ENCODE measurements at places on chromosomes 4 and X.

GRCh38 chr4:39841894-39842293 lies 135.8 kb downstream of the PDS5A start:
- no peak for DNase-seq

- no peak for DNase-seq
These were observed 44.6 kb upstream of the SETD7 start for GRCh38 chr4:139600662-139601061.

GRCh38 chrX:499870-500364 lies 113.2 kb upstream of the PPP2R3B start:
- no peak for DNase-seq

- no peak for DNase-seq
These were observed 77.4 kb upstream of the CPEB2 start for GRCh38 chr4:14924812-14925344.

DNA sequence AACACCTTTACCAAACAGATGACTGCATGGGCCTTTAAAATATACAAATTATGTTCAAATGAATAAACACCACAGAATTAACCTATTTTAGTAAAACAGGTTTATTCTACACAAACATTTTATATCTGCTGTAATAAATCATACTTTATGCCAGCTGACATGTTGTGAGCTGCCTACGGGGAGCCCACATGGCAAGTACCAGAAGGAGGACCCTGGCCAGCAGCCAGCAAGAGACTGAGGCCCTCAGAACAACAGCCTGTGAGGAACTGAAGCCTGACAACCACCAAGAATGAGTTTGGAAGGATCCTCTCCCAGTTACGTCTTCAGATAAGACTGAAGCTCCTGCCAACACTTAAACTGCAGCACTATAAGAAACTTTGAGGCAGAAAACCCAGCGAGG lies 377.0 kb downstream of the PDGFC start:
- peak; percentile 26 for DNase-seq

DNA sequence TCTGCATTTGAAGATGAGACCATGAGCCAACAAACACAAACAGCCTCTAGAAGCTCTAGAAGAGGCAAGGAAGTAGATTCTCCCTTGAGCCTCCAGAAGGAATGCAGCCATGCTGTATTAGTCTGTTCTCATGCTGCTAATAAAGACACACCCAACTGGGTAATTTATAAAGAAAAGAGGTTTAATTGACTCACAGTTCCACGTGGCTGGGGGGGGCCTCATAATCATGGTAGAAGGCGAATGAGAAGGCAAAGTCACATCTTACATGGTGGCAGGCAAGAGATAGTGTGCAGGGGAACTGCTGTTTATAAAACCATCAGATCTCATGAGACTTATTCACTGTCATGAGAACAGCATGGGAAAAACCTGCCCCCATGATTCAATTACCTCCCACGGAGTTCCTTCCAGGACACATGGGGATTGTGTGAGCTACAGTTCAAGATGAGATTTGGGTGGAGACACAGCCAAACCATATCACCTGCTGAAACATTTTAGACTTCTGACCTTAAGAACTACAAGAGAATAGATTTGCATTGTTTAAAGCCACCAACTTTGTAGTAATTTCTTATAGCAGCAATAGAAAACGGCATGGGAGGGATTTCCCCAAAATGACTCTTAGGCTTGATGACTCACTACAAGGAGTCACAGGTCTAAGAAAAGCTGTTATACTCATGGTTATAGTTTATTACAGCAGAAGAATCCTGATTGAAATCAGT lies 284.4 kb upstream of the SFRP2 start:
- DNase-seq, result no peak

DNA sequence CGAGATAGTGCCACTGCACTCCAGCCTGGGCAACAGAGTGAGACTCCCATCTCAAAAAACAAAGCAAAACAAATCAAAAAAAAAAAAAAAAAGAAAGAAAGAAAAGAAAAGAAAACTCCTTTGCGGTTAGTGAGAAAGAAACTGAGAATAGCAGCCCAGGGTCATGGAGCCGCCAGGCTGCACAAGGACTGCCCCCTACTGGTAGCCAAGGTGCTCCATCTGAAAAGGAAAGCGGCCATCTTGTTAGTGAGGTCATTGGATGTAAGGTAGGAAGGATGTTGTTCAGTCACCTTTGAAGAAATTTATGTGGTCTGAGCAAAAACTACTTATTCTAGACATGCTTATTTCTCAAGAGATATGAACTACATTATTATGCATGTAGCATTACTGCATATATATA lies 660.6 kb upstream of the TENM3 start:
- no peak for DNase-seq

GRCh38 chr4:27692868-27693634 lies 832.4 kb downstream of the STIM2 start:
- DNase-seq, result no peak

GRCh38 chrX:151287954-151288353 lies 109.1 kb upstream of the VMA21 start:
- DNase-seq, result peak; percentile 19

GRCh38 chr4:111269439-111269838 lies 646.6 kb upstream of the PITX2 start:
- DNase-seq, result no peak

- no peak for DNase-seq
These were observed 22.5 kb upstream of the GPR34 start for GRCh38 chrX:41666251-41666650.

DNA sequence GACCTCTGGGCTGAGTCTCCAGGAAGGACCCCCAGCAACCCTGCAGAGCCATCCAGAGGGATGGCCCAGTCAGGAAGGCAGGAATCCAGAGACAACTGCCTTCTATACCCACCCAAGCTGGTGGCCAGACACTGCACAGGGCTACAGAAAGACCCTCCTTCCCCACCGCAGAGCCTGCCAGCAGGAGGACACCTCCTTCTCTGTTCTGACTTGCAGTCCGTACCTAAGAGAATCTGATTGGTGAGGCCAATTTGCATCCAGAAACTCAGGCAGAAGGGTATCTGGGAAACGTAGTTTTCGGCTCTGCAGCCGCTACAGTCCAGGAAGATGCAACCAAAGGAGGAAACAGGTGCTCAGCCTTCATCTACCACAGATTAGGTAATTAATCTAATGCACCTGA lies 155.4 kb upstream of the FRG1 start:
- no peak for DNase-seq

- no peak for DNase-seq
These were observed 3.1 kb upstream of the TCEANC start for GRCh38 chrX:13649838-13650237.

GRCh38 chr4:133147921-133148689 lies 989 bp upstream of the PCDH10 start:
- no peak for DNase-seq

DNA sequence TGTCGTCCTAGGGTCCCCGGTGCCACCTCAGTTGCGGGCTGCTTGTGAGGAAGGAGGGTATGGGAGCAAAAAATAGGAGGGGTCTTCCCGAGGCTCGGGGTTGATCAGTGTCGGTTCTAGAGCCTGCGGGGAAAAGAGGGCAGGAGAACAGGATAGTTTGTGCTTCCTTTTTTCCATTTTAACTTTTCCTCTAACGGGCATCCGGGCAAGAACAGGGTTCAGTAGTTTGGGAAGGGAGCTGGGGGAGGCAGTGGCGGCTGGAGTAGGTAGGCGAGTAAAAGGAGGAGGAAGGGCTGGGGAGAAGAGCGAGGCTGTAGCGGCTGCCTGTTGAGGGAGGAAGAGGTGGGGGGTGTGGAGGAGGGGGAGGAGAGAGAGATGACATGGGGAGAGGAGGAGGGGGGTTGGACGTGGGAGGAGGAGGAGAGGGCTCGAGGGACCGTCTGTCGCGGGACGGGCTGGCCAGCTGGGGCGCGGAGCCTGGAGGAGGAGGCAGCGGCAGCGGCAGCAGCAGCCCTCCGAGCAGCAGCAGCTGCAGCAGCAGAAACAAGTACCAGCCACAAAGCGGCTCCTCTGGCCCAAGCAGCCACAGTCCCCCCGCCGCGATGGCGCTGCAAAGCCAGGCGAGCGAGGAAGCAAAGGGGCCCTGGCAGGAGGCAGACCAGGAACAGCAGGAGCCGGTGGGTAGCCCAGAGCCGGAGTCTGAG lies at the start of gene SLC16A2:
TSS of gene SLC16A2 (plus strand) at position 458 of the 704 bp plus-strand sequence. CDS start at position 603, 145 bp downstream.
- no peak for DNase-seq

GRCh38 chr4:1166509-1167243 lies 5.7 kb downstream of the SPON2 start:
- no peak for DNase-seq

GRCh38 chrX:137428221-137428661 lies 137.7 kb upstream of the ZIC3 start:
- DNase-seq, result no peak

- no peak for DNase-seq
These were observed 106.1 kb upstream of the PSAPL1 start for GRCh38 chr4:7540654-7541413.

- DNase-seq, result no peak
These were observed 63.3 kb downstream of the TBC1D14 start for GRCh38 chr4:6972911-6973310.

GRCh38 chrX:122641826-122642225 lies 542.3 kb upstream of the GRIA3 start:
- no peak for DNase-seq

GRCh38 chr4:150033901-150034300 lies 44.3 kb upstream of the DCLK2 start:
- peak; percentile 56 for DNase-seq

GRCh38 chr4:183430994-183431347 lies 13.5 kb upstream of the CDKN2AIP start:
- DNase-seq, result no peak

GRCh38 chr4:93152491-93152890 lies 676.1 kb upstream of the ATOH1 start:
- DNase-seq, result no peak

DNA sequence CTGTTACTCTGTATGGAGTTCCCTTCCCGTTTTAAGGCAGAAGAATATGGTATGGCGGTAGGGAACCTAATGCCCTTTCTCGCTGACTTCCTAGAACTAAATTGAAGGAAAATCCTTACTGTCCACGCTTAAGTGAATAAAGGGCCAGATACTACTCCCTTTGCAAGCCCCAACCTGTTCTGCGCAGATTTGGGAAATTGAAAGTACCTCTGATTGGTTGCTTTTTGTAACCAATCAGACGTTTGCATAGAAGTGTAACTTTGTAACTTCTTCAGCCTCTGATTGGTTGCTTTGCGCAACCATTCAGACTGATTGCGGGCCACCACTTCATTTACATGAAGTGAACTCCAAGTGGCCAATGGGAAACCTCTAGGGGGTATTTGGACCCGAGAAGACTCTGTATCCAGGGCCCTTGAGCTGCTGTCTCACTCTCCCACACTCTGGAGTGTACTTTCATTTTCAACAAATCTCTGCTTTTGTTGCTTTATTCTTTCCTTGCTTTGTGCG lies 1.2 kb upstream of the TMEM33 start:
- DNase-seq, result peak; percentile 44

DNA sequence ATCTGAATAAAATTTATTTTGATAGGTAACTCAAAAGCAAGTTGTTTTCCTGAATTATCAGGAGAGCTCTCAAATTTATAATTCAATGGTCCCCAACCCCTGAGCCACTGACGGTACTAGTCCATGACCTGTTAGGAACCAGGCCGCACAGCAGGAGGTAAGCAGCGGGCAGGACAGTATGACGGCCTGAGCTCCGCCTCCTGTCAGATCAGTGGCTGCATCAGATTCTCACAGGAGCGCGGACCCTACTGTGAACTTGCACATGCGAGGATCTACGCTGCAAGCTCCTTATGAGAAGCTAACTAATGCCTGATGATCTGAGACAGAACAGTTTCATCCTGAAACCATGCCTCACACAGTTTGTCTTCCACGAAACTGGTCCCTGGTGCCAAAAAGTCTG lies 37.9 kb upstream of the SEC24B start:
- DNase-seq, result no peak

DNA sequence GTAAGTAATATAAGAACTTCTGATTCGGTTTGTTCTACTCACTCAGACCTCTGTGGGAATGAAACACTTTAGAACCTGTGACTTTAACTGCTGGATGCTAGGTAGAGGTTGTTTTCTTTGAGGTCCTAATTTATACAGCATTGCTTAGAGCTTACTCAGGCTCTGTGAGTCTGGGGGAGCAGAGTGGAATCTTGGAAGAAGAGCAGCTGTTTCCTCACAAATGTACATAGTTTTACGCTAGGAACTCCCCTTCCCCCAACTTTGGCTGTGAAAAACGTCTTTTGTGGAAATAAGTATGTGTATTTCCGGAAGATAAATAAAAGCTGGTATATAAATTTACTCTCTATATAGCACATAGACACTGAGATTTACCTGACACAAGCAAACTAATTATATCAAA lies 141.4 kb downstream of the NAA11 start:
- DNase-seq, result no peak

DNA sequence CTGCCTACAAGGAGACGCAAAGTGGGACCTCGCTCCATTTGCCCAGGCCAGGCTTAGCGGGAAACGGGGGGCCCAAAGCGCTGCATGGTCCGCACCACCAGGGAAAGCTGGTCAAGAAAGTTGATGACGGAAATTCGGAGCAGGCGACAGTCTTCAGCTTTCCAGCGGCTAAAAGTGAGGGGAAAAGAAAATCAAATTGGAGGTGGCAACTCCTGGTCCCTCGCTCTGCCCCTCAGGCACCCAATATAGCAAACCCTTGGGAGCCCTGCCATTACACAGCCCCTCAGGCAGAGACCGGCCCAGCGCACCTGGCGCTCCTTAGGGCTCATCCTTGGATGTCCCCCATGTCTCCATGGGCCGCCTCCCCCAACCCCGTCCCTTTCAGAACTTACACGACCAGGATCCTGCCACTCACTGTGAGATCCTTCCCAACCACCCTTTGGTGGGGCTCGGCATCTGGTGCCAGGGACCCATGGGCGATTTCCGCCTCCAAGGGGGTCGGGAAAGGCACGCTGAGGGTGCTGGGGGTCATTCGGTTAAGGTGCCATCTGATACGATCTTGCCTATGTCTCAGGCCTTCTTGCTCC lies 1.1 kb downstream of the LAGE3 start:
- no peak for DNase-seq

DNA sequence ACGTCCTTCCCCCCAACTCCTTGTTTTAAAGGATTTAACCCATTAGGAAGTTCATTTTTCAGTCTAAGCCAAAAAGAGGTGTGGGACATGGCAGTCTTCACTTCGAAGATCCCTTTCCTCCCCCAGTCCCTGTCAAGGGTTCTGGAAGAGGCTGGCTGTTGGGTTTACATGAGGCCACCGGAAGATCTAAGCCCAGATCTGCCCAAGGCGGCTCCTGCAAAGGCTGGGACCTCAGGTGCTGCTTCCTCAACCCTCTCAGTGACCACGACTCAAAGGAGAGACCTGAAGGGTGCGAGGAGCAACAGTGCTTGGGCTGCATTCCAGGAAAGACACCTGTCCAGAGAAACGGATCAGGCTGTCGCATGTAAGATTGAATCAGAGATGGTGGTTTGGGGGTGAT lies 23.5 kb upstream of the ETNPPL start:
- no peak for DNase-seq

GRCh38 chrX:47927212-47927611 lies 76.6 kb downstream of the ZNF182 start:
- DNase-seq, result no peak

- no peak for DNase-seq
These were observed 35.5 kb upstream of the SPATA4 start for GRCh38 chr4:176230836-176231235.

Measured in NCI-H2029 (cell line).